ENCODE measurements at places on chromosomes 2 and 18.

- DNase-seq: no peak
These were observed 163.4 kb downstream of the ARL4C start for GRCh38 chr2:234333168-234334130.

GRCh38 chr18:36035253-36035652, 32.1 kb downstream of the RPRD1A start:
- DNase-seq: no peak

- no peak for DNase-seq
These were observed 83.8 kb downstream of the LONRF2 start for GRCh38 chr2:100238471-100238870.

- DNase-seq: no peak
These were observed 264.5 kb downstream of the BCL2 start for GRCh38 chr18:63054901-63055584.

- no peak for DNase-seq
These were observed 223.7 kb downstream of the SOX11 start for GRCh38 chr2:5915881-5916310.

DNA sequence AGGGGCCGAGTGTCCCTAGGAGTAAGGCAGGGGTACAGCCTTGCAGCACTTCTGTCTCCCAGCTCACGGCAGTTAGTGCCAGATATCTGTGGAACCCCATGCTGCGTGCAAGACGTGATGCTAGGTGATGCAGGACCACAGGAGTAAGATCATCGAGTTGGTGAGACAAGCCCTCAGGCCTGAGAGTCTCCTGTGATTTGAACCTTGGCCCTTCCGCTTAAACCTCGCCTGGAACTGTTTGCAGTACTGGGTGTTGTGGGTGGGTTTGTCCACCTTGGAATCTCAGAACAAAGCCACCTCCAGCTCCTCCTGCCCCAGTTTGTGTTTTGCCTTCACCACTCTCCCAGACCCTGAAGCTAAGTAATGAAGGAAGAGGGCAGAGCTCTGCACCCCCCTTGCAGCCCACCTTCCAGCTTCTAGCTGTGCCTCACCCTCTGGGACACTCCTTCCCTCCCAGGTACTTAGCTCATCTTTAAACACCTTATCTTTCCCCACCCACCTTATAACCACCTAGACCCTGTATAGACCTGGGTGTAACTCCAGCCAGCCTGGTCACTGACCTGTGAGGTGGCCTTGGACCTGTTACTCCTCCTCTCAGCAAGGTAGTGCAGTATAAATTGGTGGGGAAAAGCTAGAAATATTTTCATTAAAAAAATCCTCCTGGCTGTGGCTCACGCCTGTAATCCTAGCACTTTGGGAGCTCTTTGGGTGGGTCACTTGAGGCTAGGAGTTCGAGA, 6.6 kb downstream of the CNNM4 start:
- no peak for DNase-seq

GRCh38 chr2:137886083-137886831, 78.0 kb upstream of the HNMT start:
- peak; percentile 8 for DNase-seq

GRCh38 chr2:83572400-83572799, 886.7 kb downstream of the SUCLG1 start:
- DNase-seq: no peak

DNA sequence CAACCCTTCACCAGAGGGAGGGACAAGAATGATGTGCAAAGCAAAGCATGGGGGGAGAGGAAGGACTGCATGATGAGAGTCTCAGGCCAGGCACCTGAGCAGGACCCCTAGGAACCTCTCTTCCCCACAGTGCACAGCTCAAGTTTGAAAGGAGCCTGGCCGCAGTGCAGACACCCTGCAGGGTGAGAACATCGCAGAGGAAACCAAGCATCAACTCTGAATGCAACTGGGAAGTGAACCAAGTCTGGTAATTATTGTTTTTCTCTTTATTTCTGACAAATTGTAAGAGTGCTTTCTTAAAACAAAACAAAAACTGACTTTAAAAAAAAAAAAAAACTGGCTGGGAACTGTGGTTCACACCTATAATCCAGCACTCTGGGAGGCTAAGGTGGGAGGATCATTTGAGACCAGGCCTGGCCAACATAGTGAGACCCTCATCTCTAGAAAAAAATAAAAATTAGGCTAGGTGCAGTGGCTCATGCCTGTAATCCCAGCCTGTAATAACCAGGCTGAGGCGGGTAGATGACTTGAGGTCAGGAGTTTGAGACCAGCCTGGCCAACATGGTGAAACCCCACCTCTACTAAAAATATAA, 15.3 kb downstream of the NPC1 start:
- DNase-seq: no peak

DNA sequence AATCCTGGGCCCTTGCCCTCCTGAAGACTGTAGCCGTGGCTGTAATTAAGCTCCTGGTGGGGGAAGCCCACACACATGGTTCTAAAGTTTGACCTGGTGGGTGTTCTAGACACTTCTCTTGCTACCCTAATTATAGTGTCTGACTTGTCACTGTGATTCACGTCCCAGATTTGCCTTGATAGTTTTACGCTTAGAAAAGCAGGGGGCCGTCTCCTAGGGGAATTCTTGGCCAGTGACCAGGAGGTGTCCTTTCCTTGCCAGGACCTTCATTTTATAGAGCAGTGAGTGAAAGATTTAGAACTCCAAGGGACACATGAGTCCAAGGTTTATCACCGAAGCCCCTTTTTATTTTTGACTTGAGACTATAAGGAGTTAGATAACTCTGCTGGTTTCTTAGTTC, 9.0 kb downstream of the TMEM214 start:
- no peak for DNase-seq

- DNase-seq: no peak
These were observed 70.0 kb downstream of the ABCA12 start for GRCh38 chr2:215068399-215068798.

DNA sequence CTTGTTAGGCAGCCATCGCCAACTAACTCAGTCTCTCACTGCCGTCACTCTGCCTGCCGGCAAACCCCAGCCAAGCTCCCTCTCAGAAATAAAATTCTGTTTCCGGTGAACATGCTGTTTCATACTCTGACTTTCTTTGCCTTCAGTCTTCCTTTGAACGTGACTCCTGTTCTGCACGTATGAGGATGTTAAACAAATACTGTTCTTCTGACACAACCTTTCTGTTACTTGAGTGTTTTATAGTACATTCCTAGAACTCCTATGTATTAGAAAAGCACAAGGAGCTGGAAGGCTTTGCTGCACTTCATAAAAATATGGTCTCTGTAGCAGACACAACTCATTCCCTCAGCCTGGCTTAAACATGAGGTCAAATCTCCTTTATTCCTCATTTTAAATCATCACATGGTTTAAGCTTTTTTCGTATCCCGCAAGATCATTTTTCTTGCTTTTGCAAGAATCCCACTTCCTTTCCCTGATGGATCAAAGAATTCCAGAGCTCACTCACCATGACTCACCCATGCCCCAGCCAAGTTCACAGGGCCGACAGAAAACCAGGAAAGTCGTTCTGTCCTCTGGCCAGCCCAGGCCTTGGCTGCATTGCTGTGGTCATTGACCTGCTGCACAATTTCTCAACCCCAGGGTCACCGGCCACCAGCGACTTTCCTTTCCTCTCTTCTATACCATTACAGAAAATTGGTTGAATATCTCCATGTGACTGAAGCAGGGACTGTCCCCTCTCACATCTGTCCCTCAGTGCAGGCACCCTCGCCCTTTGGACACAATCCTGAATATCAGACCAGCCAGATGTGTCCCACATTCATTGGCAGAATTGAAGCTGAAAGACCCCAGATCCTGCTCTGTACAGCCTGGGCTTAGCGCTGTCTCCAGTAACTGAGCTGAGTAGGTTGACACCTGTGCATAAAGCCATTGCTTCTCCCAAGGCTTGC, 183.1 kb upstream of the ARL4C start:
- peak; percentile 90 for DNase-seq

- DNase-seq: no peak
These were observed 144.4 kb downstream of the MBP start for GRCh38 chr18:76988031-76988826.

DNA sequence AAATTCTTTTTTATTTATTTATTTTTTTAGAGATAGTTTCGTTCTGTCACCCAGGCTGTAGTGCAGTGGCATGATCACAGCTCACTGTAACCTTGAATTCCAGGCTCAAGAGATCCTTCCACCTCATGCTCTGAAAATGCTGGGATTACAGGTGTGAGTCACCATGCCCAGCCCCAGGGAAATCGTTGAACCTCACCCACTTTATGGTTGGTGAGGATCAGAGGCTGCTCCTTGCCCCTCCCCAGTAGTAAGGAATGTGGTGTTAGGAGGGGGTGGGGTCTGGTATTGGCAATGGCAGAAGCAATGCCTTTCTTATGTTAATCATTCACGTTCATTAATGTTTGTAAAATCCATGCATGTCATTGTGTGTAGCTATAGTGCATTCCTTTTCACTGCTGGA, 161.9 kb downstream of the SUCLG1 start:
- DNase-seq: peak; percentile 75

- DNase-seq: no peak
These were observed 56.4 kb upstream of the SEMA4C start for GRCh38 chr2:96926236-96926635.

GRCh38 chr2:180144338-180144813, 137.3 kb upstream of the CWC22 start:
- DNase-seq: no peak

DNA sequence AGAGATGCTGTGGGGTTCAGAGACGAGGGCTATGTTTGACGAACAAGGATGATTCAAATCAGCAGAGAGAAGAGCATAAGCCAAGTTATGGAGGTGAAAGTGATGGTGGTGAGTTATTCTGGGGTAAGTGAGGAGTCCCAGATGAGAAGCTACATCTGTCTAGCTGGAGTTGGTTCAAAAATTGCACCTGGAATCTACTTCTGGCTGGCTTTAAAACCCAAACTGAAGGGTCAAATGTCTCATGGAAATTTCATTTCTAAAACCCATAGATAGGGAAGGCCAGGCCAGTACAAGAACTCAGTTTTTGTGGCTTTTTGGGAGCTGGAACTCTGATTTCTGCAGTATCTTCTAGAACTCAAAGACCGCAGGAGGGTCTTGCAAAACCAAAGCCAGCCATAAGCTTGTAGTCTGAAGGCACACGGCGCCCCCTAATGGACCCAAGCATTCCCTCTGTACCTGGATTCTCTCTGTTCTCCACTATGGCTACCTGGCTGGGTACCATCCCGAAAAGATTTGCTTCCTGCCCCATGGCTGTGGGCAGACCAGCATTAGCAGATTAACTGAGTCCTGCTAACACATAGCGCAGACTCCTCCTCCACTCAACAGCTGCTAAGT, 229.1 kb upstream of the SLC14A2 start:
- DNase-seq: no peak

- DNase-seq: no peak
These were observed 39.4 kb downstream of the HADHB start for GRCh38 chr2:26284132-26284531.

Measured in HCT116 (cell line).